ENCODE measurements at places on chromosomes 16 and 17.

DNA sequence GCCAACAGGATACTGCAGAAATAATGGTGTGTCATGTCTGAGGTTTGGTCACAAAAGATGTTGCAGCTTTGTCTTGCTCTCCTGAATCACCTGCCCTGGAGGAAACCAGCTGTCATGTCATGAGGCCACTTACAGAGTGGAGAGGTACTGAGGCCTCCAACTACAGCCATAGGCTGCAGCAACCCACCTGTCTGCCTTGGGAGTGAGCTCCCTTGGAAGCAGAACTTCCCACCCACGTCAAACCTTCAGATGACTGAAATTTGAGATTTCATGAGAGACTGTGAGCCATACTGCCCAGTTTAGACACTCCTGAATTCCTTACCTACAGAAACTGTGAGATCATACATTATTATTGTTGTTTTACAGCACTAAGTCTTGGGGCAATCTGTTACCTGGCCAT lies 475.9 kb downstream of the HS3ST3B1 start:
- DNase-seq: no peak

DNA sequence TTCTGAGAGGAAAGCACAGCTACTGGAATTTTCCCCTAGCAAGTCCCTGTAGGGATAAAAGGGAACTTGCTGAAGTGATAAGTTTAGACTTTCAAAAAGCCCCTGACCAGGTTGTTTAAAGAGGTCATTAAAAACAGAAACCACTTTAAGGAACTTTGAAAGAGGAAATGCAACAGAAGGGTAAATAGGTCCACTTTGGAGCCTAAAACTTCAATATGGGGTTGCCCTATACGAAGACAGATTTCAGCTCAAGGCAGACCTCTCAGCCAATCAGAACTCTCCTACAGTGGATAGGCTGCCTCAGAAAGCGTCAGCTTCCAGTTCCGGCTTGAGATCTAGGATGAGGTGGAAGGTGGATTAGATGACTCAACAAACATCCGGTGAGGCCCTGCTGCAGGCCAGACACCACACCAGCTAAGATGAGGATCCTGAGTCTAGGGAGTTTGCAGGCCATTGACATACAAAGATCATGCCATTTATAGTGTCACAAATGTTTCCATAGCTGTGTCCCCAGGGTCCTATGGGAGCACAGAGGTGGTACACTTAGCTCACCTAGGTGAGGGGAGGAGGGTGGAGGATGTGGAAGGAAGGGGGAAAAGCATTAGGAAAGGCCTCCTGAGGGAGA lies 7.9 kb upstream of the MFSD6L start:
- no peak for DNase-seq

- no peak for DNase-seq
Measured at GRCh38 chr16:54171626-54172537, 114.7 kb downstream of the IRX3 start.

DNA sequence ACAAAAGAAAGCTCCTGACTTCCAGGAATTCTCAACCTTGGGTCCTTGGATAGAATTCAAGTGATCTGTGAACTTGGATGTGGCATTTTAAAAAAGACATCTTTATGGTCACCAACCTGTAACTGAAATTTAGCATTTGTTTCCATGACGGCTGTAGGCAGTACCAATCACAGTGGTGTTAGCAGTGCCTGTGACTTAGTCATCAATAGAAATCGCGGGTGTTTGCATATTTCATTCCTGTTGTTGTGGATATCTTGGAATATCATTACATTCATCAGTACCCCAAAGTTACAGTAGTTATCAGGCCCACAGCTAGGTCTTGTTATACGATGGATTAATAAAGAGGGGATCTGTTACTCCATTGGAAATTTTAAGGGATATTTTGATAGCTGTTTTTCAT lies 81.6 kb downstream of the CMIP start:
- DNase-seq: no peak

- no peak for DNase-seq
Measured at GRCh38 chr16:65672960-65673359, 551.1 kb upstream of the CDH11 start.

- DNase-seq: no peak
Measured at GRCh38 chr17:49676276-49676868, 1.5 kb downstream of the SPOP start.

- no peak for DNase-seq
Measured at GRCh38 chr17:77542011-77542410, 401.2 kb downstream of the SEC14L1 start.

- no peak for DNase-seq
Measured at GRCh38 chr17:71488851-71489250, 632.0 kb upstream of the SOX9 start.

DNA sequence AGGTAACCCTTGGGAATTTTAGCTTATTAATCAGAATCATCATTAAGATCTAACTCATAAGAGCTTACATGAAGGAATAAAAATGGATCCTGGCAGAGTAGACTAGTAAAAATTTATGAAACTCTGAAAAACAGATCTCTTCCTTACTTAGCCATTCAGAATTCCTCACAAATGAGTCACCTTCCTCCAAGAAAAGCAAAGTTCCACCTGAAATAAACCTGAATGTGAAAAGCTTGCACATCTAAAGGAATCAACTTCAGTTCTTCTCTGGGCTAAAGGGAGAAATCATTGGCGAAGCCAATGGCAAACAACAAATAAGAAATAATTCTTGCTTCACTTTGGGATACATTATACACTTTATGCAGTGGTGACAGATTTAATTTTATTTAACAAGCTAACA lies 22.7 kb downstream of the MYO1D start:
- no peak for DNase-seq

GRCh38 chr16:46832757-46833459 lies 1.9 kb upstream of the C16orf87 start:
- no peak for DNase-seq

Measured in stimulated activated CD4-positive, alpha-beta T cell treated with anti-CD3 and anti-CD28 coated beads, TNF-alpha, amount 100 ng/mL, for 1 hour (primary cell).